Activated CD4-positive, alpha-beta T cell treated with anti-CD3 and anti-CD28 coated beads, Interleukin-2, Interleukin-6, amounts not matched to agents 100 ng/mL and 50 ng/mL, durations not matched to agents 16 hours and 8 hours (primary cell): ENCODE measurements at places on chromosomes 5 and 9.
A peak's percentile ranks its signal among the peaks of the same experiment; 100 is the strongest.

GRCh38 chr5:10018201-10019069 lies 231.3 kb downstream of the ATPSCKMT start:
- DNase-seq: no peak

GRCh38 chr5:68419637-68420452 lies 204.3 kb downstream of the PIK3R1 start:
- DNase-seq: no peak

DNA sequence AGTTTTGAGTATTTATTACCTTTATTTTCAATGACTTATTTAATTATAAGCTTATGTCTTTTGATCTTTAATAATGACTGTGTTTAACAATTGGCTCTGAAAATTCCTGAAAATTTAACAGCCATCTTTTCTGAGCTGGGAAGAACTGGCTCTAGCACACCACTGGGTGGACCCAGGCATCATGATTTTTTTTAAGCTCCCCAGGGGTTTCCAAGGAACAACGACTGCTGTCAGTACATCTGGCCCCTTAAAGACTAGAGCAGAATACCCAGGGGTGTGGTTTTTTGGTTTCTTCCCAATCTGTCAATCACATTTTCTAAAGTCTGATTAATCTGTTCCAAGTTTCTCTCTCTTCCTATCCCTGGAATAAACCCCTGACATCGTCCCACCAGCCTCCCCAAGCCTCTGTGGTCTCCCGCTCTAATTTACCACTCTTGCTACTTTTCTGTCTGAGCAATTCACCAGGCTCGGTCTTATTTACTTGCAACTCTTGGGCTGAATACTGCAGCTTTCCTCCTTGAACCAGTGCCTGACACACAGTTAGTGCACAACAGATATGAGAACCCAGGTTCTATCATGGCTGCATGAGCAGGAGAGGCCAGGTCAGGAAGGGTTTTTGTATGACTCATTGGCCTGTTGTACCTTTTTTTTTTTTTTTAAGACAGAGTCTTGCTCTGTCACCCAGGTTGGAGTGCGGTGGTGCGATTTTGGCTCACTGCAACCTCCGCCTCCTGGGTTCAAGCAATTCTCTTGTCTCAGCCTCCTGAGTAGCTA lies 321.9 kb downstream of the ZSWIM6 start:
- no peak for DNase-seq

- no peak for DNase-seq
These were observed 223.5 kb upstream of the MEF2C start for GRCh38 chr5:89106480-89106879.

DNA sequence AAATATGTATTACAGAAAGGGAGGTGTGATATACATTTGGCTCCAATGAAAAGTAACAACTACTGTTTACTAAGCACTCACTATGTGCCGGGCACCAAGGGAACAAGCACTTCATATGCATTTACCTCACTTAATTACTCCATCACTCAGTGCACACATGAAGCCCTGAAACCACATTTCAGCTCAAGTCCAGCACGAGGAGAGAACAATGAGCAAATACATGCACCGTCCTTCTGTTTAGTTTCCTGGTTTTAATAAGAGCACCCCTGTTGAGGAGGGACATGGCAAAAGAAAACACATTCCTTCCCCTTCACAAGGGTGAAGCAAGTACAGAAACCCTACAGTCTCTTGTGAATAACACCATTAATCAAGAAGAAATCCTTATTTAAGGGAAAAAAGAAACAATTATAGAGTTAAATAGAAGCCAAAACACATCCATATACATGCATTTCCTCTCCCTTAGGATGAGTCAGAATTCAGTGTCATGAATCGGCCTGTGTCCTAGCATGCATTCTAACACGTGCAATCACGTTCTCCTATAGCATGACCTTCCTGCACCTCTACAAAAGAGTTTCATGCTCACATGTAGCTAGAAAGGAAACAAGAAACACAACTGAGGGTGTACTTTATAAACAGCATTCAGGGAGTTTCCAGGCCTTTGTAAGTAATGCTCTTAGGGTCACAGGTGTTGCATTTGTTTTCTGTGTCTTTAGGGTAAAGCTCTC lies 411.6 kb downstream of the BNC2 start:
- no peak for DNase-seq

DNA sequence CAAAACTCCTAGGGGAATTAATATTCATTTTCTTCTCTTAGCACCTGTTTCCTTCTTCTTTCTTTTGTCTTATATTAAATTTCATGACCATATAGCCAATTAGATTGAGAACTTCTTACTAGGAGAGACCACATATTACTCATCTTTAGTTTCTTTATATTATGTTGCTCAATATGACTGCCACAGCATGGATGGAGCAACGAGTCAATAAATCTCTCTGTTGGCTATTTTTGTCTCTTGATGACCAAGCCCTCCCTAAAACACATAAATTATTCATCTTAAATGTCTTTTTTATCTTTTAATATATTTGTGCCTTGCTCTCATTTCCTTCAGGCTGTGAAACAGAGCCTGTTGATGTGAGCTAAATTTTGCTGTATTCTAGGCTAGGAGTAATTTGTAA lies 123.0 kb downstream of the ADAMTSL1 start:
- no peak for DNase-seq

DNA sequence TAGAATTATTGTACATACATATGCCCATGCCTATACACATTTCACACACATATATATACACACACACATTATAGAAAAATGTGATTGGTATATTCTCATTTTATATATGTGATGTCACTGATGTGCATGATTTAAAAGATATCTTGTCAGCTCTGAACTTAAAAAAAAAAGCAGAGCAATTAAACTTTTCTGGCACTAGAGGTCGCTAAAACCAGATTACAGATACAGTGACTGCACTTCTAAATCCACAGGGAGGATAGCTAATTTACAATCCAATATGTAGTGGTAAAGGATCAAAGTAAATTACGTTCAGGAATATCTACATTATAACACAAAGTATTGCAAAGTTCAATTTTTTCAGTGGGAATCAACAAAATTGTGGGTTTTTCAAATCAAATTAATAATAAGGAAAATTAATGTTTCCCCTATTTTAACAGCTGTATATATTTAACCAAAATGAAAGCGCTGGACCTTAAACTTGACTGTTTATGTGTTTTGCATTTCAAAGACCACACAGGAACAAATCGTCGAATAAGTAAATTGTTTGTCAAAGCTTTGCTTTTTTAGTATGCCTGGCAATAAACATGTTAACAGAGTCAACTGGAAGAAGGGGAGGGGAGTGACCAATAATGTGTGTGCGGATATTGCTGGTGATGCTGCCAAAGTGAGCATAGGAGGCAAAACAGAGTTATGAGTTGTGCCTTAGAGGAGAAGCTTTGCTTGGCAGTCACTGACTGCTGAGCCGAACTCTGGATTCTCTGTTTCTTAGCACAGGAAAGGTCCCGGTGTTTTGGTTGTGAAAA lies 1201.4 kb upstream of the C9orf72 start:
- peak; percentile 3 for DNase-seq

DNA sequence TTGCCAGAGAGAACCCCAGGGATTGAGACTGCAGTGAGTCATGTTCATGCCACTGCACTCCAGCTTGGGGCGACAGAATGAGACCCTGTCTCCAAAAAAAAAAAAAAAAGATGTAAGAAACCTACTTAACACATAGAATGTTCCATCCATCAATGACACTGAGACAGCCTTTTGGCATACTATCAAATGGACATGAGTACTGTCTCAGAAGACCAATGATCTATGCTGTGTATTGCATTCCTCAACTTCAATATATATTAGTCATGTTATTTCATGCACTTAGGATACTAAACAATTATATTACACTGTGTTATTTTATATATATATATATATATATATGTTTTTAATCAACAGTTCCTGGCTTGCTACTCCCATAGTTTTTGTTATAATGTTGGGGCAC lies 57.1 kb upstream of the ANKH start:
- no peak for DNase-seq

DNA sequence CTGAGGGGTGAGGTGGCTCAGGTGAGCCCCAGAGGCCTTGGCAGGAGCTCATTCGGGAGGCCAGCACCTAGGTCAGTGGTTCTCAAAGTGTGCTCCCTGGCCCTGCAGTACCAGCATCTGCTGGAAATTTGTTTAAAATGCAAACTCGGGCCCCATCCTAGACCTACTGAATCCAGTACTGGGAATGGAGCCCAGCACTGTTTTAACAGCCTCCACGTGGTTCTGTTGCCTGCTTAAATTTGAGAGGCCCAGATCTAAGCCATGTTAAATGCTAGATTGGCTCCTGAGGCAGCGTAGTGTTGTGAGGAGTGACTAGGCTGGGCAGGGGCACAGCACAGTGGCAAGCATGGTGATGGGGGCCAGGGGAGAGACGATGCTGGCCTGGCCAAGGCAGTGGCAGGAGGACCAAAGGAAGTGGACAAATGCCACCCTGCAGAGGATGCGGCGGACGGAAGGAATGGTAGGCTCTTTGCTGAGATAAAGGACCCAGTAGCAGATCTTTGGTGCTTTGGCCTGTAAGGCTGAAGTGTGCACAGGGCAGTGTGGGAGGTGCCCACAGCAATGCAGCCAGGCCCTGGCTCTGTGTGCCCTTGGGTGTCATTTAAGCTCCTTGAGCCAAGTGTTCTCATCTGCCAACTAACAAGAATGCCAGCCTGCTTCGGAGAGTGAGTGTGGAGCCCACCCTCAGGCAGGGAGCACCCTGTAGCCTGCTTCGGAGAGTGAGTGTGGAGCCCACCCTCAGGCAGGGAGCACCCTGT lies 4.2 kb downstream of the PRR7 start:
- DNase-seq: no peak

DNA sequence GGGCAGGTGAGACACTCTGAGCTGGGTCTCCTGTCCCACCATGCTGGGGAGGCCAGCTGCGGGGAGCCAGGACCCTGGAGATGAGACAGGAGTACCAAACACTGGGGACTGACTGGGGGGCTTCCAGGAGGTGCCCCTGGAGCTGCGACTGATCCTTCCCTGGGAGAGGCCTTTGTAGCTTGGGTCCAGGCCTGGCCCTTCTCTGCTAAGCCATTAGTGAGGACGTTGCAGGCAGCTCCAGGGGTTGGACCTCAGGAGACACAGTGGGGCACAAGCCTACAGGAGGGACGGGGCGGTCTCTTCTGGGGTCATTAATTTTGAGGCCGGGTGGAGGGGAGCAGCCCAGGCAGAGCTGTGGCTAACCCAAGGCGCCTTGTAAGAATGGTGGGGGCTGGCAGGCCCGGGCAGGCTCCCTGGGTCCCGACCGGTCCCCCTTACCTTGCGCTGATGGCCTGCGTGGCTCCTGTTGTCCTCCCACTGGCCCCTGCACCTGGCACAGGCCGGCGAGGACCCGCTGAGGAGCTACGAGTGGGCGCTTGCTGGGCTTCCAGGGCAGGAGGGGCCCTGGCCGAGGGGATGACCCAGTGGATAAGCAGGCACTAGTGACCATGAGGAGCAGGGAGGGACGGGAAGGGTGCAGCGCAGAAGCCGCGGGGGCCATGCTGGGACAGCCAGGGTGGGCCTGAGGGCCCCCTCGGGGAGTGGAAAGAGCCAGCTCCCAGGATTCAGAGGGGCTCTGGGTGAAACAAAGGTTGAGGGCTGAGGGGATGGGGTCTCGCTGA lies 5.1 kb downstream of the MRPS2 start:
- DNase-seq: no peak

- DNase-seq: no peak
These were observed 263.4 kb downstream of the SEC61B start for GRCh38 chr9:99485459-99485858.

- no peak for DNase-seq
These were observed 4.3 kb upstream of the TCOF1 start for GRCh38 chr5:150353032-150353675.

- peak; percentile 48 for DNase-seq
These were observed 136.9 kb upstream of the FBN2 start for GRCh38 chr5:128674837-128675446.

DNA sequence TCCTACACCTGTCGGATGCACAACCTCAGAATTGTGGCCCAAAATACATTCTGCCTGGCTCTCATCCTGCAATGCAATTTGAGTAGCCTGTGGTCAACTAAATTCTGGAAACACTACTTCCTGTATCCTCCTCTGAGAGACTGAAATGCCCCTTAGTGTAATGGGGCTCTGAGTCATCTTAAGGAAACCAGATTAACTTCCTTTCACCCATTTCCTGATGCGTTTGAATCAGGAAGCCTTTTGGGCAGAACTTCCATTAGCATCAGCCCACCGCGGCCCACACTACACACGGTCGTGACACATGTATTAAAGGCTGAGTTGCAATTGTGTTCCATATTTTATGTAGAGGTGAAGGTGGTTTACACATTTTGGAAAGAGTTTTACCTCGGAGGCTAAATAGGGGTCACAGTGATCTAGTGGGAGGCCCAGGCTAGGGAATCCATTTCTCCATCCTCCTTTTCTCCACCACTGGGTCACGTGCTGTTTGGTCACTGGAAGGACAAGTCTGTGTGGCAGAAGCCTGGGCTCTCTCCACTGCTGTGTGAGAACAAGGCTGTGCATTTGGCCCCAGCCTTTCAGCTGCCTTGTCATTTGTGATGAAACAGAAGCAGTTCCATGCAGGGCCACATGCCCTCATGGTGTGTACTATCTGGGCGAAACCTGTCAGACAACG lies 55.9 kb downstream of the DAP start:
- DNase-seq: peak; percentile 46

- DNase-seq: peak; percentile 25
These were observed 1.3 kb downstream of the VCP start for GRCh38 chr9:35070823-35071813.

DNA sequence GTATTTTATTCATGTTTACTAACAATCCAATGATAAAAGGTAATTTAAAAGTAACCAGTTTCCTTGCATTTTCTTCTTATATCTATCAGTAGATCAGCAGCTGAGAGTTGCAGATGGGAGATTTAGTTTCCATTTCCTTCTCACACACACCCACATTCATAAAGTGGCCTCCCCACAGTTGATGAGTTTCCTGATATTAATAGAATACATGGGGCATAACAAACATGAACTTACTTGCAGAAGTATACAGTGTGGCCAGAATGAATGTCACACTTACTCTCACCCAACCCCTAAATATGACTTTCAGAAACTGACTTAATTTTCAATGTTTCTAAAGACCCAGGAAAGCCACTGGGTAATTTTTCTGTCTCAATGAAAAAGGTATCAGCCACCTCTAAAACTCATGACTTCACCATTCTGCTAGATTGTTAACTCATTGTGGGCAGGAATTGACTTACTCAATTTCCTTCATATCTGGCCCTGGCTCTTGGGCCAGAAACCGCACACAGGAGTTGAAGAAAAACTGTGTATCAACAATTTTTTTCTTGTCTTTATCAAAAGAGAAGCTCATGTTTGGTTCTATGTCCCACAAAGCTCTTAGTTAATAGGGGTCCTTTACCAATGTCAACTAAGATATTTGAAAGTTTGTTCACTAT lies 63.5 kb upstream of the OSMR start:
- DNase-seq: no peak

- DNase-seq: no peak
These were observed 302.2 kb downstream of the DIRAS2 start for GRCh38 chr9:90340421-90340820.

- no peak for DNase-seq
These were observed 332.8 kb downstream of the MLLT3 start for GRCh38 chr9:20289423-20290010.

GRCh38 chr5:164504141-164504772 lies 998.8 kb downstream of the MAT2B start:
- DNase-seq: peak; percentile 50
